ENCODE measurements at places on chromosomes 6 and 20.

DNA sequence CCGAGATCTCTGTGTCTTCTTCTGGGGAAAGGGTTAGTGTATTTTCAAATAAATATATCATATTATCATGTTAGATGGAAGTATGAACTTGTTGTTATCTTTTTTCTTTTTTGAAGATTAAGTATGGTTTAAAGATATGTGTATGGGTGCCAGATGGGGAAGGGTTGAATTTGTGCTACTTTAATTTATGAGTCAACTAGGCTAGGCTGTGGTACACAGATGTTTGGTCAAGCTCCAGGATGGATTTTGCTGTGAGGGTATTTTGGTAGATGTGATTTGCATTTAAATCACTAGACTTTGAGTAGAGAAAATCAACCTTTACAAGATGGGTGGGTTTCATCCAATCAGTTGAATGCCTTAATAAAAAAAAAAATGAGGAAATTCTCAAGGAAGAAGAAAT is 886.6 kb upstream of the ADGRB3 start:
- no peak for DNase-seq

GRCh38 chr6:39812496-39812852 is 20.3 kb downstream of the DAAM2 start:
- DNase-seq: no peak

GRCh38 chr6:63573899-63574553 is 1.7 kb downstream of the LOC128125822 start:
- peak; percentile 30 for DNase-seq

GRCh38 chr20:62887860-62888239 is 26.2 kb upstream of the TCFL5 start:
- DNase-seq: no peak

DNA sequence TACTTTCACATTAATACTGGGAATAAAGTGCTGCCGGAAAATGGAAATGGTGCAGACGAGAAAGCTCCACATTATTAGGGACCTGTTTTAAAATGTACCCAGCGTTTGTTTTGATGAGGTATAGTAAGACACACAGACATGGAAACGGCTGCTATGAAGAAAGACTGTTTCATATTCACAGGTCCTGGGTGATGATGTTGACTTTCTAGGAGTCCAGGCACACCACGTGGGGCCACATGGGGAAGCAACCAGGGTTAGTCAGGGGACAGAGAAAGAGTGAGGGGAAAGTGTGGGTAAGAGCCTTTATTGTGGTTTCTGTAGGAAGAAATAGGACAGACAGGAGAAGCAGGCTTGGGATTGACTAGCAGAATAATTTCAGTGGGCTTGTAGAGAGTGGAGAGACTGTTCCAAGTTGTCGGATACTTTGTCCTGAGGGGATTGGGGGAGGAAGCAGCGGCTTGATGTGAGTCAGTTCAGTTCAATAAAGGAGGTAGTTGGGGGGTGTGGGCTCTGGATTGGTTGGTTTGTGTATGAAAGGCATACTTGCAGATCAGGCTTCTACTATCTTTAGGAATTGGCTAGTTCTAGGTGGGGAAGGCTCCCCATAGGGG is 112.0 kb upstream of the MCHR2 start:
- no peak for DNase-seq

GRCh38 chr6:161373905-161374451 is 100.1 kb upstream of the AGPAT4 start:
- DNase-seq: peak; percentile 43

- no peak for DNase-seq
These were observed 278.8 kb upstream of the RUNX2 start for GRCh38 chr6:45049188-45049843.

GRCh38 chr6:21985904-21986303 is 310.9 kb downstream of the PRL start:
- DNase-seq: no peak

- DNase-seq: no peak
These were observed 13.9 kb downstream of the MACROD2 start for GRCh38 chr20:14009208-14009607.

DNA sequence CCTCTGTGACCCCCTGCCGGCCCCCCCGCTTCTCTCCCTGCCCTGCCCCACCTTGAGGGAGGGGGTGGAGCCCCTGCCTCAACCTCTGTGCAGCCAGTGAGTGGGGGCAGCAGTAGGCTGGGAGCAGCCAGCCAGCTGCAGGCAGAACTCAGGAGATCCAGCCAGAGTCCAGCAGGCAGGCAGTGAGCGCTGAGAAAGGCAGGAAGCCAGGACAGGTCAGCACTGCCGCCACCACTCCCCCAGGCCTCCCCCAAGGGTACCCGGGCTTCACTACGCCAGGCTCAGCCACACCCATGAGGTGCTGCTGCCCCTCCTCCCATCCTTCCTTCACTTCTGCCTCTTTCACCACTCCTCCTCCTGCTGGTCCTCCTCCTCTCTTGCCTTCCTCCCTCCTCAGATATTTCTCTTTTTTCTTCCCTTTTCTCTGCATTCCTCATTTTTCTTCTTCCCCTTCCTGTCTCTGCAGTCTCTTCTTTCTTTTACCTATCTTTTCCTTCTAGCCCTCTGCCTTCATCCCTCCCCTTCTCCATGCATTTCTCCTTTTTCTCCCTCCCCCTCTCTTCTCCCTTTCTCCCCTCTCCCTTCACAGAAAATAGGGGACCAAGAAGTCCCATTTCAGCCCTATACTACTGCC is 11.5 kb downstream of the TMEM63B start:
- no peak for DNase-seq

Measured in effector CD4-positive, alpha-beta T cell (primary cell).